Pancreas (tissue), 10 donors: ENCODE measurements at places on chromosomes 6 and 20. TPM values are rescaled to one million over a fixed set of nuclear protein-coding genes. Genes with fewer than 3 reads are reported as not detected.

GRCh38 chr6:170555305-170555704 lies 1.1 kb downstream of the TBP start:
- no peak for DNase-seq

CASS4 gene
- total RNA-seq, result 0.04 TPM

DNA sequence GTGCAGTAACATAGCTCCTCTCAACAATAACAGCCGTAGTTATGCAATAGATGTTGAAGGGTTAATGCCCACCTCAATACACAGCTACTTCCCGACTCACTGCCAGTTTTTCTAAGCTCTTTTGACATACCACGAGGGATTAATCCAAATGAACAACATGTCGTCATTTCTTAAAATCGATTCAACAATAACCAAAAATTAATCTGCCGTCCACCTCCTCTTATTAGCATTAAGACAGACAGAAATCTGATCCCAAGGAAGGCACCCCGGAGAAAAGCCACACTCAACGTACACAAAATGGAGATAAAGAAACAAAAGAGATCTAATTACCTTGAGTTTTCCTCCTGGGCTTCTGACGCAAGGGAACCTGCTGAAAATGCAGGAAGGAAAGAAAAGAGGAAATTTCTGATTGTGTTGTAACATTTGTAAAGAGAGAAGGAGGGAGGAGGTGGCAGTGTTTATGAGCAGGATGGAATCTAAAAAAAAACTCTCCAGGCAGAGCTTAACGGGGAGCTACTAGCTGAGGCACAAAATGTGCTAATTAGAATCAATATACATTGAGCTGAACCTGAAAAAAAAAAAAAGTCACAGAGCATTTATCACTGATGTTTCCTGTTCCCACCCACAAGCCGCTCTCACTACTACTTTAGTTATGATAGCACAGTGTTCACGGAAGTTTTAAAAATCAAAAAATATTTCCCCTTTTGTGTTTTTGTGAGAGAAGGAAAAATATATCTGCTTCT lies 109.3 kb downstream of the IPCEF1 start:
- DNase-seq, result no peak

GRCh38 chr6:161019324-161019839 lies 27.8 kb downstream of the MAP3K4 start:
- DNase-seq, result no peak
